ENCODE measurements at places on chromosomes 4 and X.
A peak's percentile ranks its signal among the peaks of the same experiment; 100 is the strongest.

DNA sequence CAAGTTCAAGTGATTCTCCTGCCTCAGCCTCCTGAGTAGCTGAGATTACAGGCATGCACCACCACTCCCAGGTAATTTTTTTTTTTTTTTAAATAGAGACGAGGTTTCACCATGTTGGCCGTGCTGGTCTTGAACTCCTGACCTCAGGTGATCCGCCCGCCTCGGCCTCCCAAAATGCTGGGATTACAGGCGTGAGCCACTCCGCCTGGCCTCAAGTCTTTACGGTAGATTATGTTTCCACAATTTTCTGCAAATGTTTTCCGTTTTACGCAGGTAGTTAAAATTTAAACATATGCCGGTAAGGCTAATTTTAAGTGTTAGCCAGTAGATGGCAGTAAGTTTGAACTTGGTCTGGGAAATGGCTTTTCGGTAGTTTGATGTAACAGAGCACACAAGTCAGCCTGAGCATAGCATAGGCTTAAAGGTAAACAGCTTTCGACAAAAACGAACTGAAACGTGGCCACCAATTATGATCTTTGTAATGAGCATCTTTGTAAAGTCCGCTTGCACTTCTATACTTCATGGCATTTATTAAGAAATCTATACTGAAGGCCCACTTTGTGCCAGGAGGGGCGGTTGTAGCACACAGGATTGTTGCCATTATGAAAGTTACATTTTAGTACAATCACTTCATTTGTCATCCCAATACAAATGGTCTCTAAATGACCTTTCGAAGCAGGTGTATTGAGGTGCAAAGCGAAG is 31.1 kb downstream of the CCKAR start:
- no peak for DNase-seq

DNA sequence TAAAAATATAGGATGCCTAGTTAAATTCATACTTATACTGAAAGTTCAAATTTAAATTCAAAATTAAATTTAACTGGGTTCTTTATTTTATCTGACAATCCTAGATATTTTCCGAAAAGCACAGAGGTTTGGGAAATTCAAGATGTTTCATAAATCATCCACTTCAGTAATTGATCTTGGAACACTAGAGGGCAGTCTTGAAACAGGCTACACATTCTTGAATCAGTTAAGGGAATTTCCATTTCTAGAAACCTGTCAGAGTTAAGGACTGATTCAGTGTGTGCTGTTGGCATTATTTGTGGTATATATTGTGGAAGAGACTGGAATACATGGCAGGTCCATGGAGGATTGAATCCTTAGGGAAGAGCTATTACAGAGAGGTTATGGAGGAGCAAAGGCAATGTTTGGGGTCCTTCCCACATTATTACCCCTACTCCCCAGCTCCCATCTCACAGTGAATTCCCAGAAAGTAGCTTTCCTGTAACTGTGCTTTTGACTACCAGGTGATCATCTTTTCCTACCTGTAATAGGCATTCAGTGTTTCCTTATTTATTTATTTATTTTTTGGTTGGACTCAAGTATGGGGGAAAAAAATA is 92.9 kb downstream of the EGF start:
- DNase-seq = peak; percentile 25

- no peak for DNase-seq
These were observed 207.4 kb upstream of the MAOA start for GRCh38 chrX:43448688-43449087.

GRCh38 chr4:87330761-87331160 is 8.1 kb upstream of the HSD17B13 start:
- no peak for DNase-seq

- DNase-seq = no peak
These were observed 371.4 kb upstream of the AMOT start for GRCh38 chrX:113212052-113212451.

DNA sequence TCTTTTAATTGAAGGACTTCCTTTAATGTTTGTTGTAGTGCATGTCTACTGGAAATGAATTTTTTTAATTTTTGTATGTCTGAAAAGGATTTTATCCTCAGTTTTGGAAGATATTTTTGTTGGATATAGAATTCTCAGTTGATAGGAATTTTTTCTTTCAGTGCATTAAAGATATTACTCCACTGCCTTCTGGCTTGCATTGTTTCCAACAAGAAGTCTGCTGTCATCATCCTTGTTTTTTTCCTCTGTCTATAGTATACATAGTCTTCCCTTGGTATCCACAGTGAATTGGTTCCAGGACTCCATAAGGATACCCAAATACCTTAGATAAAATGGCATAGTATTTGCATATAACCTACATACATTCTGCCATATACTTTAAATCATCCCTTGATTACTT is 33.5 kb downstream of the SCD5 start:
- DNase-seq = no peak

DNA sequence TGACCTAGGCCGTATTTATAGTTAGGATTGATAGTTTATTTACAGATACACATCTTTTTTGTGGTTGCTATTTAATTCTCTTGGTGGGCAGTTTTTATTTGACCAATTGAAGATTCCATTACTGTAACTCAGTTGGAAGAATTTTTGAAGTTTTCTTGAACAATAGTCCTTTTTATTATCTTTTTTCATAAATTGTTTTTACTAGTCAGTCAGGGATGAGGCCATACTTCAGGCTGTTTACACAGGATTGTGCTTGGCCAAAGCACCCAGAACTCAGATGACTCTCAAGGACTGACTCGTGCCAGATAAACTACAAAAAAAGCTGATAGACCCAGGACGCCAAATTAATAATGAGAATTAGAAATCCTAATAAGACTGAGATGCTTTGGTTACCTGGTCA is 7.0 kb downstream of the HERC3 start:
- DNase-seq = no peak

DNA sequence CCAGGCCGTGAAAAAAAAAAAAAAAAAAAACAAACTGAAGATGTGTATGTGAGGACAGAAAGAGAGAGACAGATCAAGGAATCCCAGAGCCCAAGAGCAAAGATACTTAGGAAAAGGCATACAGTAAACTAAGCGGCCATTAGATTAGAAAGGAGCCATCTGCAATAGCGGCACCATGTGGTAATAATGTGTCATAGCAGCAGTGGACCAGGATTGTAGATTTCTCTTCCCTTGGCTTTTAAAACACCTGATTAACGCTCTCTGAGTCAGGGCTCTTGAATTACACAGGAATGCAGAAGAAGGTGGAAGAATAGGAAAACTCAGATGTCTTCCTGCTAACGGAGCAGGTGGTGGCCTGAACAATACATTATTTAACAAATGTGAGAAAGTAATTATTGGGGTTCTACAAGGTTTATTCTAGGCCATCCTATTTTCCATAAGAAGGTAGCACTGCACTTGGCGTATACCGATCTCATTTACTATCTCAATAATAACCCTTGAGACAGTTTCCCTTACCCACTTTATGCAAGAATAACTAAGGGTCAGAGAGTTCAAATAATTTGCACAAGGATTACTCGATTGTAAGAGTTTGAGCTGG is 182.7 kb downstream of the KCNIP4 start:
- DNase-seq = no peak

DNA sequence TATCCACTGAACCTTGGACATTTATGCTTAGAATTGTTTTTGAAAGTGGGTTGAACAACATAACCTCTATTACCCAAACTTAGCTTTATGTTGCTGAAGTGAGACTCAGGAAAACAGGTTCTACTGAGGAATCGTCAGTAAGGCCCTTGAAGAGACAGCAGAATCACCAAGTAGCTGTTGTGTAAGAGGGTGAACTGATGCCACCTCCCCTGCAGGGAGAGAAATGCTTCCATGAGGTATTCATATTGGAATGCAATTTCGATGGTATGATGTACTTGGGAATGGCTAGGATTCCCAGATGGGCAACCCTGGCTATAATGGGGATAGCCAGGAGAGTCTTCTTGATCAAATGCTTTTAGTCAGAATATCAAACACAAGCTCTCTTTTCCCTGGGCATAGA is 4.1 kb upstream of the SCRG1 start:
- DNase-seq = no peak

- peak; percentile 55 for DNase-seq
These were observed at the start of gene ARHGAP10 for GRCh38 chr4:147731580-147732517. Gene ARHGAP10 (plus strand): TSS chr4:147732088. CDS start chr4:147732302, 214 bp downstream.

- no peak for DNase-seq
These were observed 45.2 kb upstream of the BMP15 start for GRCh38 chrX:50865311-50865710.

GRCh38 chr4:2823671-2824328 is 19.8 kb upstream of the ADD1 start:
- no peak for DNase-seq

GRCh38 chr4:121574618-121575017 is 122.2 kb downstream of the ANXA5 start:
- DNase-seq = no peak

DNA sequence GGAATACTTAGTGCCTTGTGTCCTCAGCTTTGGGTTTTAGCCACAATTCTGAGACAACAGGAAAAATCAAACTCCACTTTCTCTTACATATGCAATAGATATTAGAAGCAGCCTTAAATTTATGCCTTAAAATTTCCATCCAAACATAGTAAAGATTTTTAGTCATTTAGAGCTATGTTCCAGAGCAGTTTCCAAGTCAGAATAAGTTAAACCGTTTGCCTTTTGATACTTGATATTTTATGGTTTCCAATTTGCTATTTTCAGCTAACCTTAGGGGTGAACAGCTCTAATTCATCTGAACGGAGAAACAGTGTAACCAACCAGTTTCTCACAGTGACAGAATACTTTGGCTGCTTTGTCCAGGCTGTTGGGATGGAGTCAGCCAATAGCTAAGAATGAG is 125.8 kb upstream of the RXFP1 start:
- DNase-seq = no peak

DNA sequence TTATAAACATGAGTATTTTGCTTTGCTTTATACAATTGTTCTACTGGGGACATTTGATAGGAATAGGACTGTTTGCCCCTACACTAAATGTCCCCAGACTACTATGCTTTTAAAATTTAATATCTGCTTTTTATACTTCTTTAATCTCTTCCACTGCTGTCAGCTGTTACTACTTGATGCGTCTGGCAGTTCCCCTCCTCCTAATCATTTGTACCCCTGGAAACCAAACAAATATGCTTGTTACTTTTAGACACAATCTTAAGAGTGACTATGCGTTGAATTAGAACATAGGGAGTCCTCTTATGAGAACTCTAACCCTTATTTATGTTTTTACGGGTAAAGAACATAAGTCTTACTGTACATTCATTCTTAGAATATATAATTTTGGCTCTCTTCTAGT is 145.7 kb downstream of the EDA start:
- no peak for DNase-seq

DNA sequence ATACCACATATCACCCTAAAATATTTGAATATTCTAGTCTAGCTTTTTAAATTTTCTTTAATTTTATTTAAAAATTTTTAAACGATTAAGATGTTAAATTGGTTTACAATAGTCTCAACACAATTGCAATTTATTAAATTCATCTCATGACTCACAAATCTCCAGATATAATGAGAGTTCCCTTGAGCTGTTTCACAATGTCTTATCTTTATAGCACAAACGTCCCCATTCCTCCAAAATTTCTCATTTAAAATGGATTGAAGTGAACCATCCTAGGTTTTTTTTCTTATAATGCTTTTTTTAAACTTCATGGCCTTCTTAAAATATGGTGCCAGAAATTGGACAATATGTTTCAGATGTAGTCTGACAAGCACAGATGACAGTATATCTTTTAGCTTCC is 204.4 kb downstream of the GABRB1 start:
- DNase-seq = no peak

GRCh38 chr4:74097631-74098426 is 1.2 kb downstream of the CXCL2 start:
- no peak for DNase-seq

GRCh38 chr4:127686658-127687057 is 43.5 kb upstream of the SLC25A31 start:
- DNase-seq = no peak

- no peak for DNase-seq
These were observed 123.9 kb downstream of the ANTXR2 start for GRCh38 chr4:79949178-79949577.

DNA sequence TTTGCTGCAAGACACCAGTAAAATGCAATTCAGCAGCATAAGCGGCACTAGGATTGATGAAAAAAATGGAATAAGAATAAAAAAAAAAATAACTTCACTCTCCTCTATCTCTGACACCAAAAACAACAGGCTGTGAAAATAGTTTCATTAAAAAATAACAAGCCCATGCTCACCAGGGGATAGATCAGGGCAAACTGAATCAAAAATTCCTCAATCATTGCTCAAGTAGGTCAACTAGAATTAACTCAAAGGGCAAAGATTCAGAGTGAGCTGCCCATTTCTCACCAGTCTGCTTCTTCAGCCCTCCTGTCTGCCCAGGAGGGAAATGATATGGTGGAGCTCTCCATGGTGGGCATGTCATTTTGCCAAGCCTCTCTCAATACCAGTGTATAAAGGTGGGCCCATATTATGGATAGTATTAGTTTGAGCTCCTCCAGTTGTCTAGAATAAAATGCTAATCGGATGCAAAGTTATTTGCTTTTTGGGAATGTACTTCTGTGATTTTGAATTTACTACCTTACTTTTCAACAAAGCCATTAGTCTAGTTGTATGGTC is 153.9 kb downstream of the UNC5C start:
- DNase-seq = no peak

DNA sequence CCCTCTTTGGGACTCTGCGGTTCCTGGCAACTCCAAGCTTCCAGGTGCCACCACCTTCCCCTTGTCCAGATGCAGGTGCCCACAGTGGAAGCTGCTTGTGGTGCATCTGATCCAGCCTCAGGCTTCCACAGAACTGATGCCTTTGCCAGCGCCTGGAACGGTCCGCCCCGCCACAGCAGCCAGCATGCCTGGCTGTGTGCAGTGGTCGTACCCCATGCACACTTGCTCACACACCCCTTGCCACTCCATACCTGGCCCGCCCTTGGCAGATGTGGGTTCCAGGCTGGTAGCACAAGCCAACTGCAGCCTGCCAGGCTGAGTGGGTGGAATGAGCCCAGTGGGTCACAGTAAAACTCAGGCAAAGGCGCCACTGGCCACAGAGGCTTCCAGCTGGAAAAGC is 240.5 kb downstream of the PPP4R3C start:
- no peak for DNase-seq

GRCh38 chrX:68533656-68534055 is 34.8 kb downstream of the YIPF6 start:
- DNase-seq = no peak

- DNase-seq = no peak
These were observed 956 bp downstream of the TAPT1 start for GRCh38 chr4:16225167-16225862.

- no peak for DNase-seq
These were observed 33.7 kb upstream of the MSL3 start for GRCh38 chrX:11724122-11725017.

DNA sequence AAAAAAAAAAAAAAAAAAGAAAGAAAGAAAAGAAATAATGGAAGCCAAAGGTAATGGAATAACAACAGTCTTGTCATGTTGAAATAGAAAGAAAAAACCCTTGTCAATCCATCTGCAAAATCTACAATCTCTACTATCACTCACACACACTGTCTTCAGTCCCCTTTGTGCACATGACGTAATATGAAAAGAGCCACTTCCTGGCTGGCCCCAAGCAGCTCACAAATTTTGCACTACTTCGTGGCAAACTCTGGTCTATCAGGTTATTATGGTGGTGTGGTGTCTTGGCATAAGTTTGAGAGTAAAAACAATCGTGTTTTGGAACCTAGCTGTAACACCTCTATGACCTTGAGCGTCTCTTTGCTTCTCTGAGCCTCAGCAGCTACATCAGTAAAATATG is 8.3 kb upstream of the AFAP1 start:
- DNase-seq = no peak
